ENCODE measurements at places on chromosomes 1 and 21.

DNA sequence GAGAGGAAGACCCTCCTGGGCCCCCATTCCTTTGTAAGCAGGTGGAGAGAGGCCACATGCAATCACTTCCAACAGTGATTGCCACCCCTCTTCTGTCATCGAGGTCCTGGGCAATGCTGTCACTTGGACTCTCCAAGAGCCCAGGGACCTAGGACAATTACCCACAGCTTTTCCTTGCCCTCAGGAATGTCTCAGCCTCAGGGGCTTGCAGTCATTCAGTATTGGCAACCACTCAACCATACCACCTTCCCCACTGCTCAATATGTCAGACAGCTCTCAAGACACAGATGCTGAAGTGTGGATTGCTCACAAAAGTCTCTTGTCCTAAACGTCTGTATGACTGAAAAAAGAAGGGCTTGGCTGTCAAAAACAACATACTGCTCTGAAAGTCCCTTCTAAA is 87.8 kb downstream of the PTPN14 start:
- DNase-seq, result no peak

DNA sequence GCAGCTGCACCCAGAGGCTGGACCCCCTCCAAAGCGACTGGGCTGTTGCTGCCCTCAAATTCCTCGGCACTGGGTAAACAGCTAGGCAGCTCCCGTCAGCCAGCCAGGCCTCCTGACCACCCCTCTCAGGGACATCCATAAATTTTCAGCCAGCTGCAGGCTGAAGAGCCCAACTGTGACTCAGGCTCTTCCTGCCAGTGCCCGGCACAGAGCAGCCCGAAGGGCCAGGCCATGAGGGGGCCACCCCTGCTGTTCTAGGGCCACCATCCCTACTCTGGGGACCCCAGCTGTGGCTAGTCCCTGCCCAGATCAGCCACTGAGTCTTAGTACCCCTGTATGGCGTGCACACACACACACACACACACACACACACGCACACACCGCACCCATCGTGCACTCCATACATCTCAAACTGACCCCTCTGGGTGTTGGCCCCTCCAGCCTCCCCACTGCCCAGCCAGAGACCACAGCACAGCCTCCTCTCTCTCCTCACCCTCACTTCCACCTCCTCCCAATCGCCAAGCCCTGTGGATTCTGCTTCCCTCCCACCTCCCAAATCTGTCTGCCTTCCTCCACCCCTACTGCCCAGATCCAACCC is 6.2 kb upstream of the LAPTM5 start:
- no peak for DNase-seq

- DNase-seq, result no peak
Measured at GRCh38 chr1:242691610-242691945, 167.1 kb upstream of the PLD5 start.

GRCh38 chr1:32489774-32490454 is 25.0 kb downstream of the ZBTB8B start:
- no peak for DNase-seq
